Left hindlimb (tissue), 1 donor: ENCODE measurements at places on chromosomes 5 and 9.
A peak's percentile ranks its signal among the peaks of the same experiment; 100 is the strongest.

DNA sequence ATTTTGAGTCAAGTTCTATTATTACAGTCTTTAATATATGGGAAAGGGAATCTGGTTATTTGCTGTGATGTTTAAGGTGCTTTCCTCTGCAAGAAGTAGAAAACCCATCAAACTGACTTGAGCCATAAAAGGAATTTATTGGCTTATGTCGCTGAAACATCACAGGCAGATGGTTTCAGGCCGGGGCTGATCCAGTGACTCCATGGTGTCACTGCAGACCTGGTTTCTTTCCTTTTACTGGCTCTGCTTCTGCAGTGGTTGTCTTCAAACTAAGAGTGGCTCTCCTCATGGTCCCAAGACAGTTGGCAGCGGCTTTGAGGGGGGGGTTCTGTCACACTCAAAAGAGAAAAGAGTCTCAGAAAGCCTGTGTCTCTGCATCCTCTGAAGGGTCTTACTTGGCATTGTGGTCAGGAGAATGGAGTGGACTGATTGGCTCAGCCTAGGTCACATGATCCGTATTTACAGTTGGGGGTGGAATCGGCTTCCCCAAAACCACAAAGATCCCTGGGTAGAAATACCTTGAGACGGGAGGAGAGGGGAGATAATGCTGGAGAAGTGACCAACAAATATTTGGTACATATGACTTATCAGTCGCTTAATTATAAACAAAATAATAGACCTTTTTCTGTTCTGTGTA lies 106.3 kb downstream of the DAPK1 start:
- DNase-seq, result no peak

DNA sequence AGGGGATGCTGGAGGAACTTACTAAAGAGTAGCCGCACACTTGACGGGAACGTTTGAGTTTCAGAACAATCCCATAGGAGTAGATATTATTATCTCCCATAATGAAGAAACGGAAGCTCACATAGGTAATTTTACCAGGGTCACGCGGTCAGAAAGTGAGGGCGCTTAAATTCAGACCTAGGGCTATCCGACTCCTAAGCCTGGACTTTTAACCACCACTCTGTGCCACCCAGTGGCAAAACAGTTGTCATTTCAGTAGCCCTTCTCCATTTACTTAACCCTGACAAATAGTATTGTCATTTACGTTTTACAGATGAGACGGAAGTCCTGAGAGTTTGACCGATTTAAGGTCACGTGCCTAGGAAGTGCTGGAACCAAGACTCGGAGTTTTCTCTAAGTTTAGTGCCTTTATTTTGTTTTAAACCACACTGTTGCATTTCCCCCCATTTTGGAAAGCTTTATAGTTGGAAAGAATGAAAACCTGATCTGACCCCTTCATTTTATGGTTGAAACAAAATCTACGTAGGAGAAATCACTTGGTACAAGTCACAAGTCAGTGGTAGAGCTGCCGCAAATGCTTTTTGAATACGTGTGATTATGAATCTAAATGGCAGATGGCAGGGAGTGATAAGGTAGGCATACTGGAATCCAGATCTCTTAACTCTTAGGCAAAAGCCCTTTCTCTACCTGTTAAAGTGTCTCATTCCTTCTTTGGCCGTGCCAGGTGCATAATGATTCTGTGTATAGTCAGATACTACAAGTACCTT lies 650 bp downstream of the MRRF start:
- no peak for DNase-seq

DNA sequence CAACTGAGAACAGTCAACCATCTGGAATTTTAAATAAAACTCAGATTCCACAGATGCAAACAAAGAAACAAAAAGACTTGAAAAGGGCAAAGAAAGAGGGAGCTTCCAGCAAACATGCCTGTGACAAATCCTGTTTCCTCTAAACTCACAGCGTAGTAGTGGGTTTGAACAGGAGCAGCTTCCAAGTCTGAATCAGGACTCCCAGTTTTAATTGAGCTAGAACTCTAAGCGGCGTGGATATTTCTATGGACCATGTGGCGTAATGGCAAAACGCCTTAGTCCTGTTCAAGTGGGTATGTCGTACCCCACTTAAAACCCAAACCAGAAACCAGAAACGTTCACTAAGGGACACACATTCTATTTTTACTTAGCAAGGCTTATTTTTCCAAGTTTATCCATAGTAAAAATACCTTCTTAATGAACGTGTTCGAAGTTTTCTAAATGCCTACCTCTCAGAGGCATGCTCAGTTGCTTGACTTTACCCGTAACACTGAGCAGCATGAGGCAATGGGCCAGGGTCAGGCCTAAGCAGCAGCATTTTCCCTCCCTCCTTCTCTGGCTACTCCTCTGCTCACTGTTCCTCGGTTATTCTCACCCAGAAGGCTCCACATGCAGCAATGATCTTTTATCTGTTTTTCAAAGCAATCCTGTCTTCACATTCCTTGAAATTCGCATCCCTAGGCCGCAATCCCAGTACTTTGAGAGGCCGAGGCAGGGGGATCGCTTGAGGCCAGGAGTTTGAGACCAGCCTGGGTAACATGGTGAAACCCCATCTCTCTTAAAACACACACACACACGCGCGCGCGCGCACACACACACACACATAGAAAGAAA lies 77.9 kb downstream of the FNBP1 start:
- DNase-seq, result no peak

GRCh38 chr5:155729684-155730059 lies 597.3 kb upstream of the SGCD start:
- DNase-seq, result peak; percentile 45
